OCI-LY7 (cell line): ENCODE measurements at places on chromosomes 2 and 18. TPM values are rescaled to one million over a fixed set of nuclear protein-coding genes. Genes with fewer than 3 reads are reported as not detected.
A peak's percentile ranks its signal among the peaks of the same experiment; 100 is the strongest.

- no peak for DNase-seq
Measured at GRCh38 chr18:11752116-11752911, 63.2 kb downstream of the GNAL start.

DNA sequence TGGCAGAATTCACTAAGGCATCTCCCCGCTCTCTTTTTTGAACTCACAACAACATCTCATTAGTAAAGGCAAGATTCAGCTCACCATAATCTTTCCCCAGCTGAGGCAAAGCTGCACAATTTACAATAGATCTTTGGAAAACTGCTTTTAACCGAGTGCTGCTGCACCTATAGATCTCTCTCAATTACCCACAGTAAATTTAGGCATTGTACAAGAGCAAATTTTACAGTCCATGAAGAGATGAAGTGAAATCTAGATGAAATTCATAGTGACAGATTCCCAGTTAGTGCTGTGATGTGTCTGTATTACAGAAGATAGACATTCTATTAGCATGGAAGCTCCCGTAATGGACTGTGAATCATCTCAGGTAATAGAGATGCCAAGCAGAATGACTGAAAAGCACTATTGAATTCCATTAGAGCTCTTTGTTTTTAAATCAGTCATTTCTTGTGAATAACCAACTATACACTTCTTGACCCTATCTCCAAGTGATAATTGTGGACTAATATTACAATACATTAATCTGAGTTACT is 36.4 kb upstream of the INSIG2 start:
- no peak for DNase-seq

DNA sequence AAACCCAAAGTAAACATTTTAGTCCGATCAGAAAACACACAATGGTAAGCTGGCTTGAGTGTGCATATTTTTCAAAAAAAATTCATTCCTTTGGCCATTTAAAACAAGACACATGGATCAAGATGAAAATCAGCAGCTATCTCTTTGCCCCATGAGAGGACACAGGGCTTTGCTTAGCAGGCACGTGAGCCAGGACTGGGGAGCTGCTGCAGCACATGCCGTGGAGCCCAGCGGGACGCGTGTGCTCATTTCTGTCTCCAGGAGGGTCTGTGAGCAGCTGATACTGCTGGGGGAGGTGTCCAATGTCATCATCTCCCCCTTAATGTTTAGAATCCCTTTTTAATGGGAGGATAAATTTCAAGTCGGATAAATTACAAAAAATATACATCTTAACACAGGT is 49.8 kb upstream of the CNGA3 start:
- DNase-seq = no peak

Gene HYCC2
- 22.0 and 27.5 TPM in 2 replicates for total RNA-seq

Gene SATB2
- total RNA-seq = 15.9 and 26.7 TPM in 2 replicates

GRCh38 chr2:27016801-27017325 is 15.9 kb upstream of the TMEM214 start:
- DNase-seq = peak; percentile 71

- DNase-seq = no peak
Measured at GRCh38 chr2:1571477-1572417, 158.5 kb downstream of the TPO start.

DNA sequence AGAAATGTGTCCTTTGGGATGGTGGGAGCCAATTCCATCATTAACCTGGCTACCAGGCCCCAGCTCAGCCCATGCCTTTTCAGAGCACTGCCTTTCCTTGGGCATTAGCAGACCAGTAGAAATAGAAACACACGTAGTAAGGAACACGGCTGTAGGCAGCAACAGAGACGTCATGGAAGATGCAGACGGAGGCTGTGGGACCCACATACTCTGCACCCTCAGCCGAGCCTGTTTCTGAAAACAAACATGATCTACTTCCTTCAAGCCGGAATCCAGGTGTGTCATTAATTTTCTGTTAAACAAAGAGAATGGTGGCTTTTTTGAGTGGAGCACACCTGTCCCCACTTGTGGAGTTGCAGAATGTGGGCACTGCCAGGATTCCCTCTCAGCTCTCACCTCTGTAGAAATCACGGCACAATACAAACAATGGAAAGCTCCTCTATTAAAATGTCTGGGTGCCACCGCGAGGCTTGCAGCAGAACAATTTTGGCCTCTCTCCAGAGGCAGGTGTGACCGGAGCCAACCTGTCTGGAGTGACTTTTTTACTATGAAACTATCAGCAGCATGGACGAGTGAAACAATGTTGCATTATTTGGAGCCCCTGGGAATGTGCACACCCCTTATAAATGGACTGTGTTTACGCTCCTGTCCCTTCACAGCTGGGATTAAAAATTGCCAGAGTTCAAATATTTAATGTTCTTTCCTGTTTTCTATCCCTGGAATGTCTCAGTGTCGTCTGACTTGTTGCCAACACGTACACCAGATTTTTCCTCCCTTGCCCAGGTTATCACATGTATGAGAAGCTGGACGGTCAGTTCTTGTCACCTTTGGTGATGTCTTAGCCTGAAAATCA is 31.7 kb downstream of the SPP2 start:
- no peak for DNase-seq

- DNase-seq = peak; percentile 12
Measured at GRCh38 chr2:25041307-25041927, 459 bp upstream of the EFR3B start.

Gene NTSR2
- not detected in 2 replicates for total RNA-seq

DNA sequence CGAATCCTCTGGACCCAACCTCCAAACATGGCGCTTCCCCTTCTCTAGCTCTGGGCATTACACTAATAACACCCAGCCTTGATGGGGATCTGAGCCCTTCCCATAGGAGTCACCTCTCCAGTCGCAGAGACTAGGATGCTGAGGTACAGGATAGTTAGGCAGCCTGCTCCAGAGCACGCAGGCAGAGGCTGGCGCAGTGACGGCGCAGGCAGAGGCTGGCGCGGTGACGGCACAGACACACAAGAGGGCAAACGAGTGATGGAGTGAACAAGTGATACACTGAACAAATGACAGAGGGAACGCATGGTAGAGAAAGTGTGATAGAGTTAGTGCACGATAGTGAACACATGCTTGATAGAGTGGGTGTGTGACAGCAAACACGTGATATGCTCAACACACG is 518.5 kb downstream of the EIPR1 start:
- no peak for DNase-seq

Gene TRIM43
- total RNA-seq = 0.46 TPM in 1 of 2 replicates, not detected in the other
